Renal pelvis (tissue), 12 donors: ENCODE measurements at places on chromosomes 11 and 22.

- DNase-seq, result peak; percentile 36
These were observed 43.1 kb upstream of the PPARA start for GRCh38 chr22:46107089-46107664.

- no peak for DNase-seq
These were observed 39.1 kb upstream of the GLYAT start for GRCh38 chr11:58770627-58771457.

DNA sequence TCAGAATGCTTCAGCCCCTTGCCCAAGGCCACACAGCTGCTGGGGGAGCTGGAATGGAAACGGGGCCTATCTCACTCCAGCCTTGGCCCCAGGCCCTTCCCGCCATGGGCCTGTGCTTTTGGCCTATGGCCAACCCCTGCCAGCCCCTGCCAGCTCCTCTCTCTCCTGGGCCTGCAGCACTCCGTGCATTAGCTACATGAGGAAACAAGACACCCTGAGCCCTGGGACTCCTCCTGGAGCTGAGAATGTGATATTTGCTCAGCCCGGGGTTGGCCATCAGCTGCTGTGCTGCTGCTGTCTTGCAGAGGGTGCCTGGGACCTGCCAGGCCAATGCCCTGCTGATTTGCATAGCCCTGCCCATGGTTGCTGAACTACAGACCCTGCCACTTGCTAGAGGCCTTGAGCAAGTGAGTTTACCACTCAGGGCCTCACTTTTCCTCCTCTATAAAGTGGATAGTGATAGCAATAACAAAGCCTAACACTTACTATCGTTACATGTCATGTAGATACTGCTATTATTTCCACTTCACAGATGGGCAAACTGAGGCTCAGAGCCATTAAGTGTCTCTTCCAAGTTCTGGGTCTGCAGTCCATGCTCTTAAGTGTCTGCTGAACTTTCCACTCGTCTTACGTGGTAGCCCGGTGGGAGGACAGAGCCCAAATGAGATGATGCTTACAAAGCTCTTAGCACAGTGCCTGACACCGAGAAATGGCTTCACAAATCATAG, 99.6 kb downstream of the KIAA1671 start:
- DNase-seq, result no peak

DNA sequence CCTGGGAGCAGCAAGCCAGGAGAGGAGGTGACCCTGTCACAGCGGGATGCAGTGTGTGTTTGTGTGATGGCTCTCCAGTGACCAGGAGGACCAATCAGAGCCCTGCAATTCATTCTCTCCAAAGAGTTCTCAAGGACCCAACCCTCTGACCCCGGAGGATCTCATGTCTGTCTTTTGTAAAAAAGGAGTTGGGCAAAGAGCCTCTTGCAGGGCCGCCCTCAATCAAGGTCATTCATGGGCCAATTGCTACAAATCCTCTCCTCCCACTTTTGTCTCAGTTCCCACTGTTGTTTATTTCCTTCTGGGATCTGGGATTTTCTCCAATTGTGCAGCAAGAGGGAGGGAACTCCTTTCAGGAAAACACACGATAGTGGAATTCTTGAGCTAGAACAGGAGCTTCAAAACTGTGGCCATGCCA, 4.0 kb downstream of the TECTA start:
- DNase-seq, result peak; percentile 45

- DNase-seq, result no peak
These were observed 149.5 kb downstream of the COMMD9 start for GRCh38 chr11:36139767-36140166.

DNA sequence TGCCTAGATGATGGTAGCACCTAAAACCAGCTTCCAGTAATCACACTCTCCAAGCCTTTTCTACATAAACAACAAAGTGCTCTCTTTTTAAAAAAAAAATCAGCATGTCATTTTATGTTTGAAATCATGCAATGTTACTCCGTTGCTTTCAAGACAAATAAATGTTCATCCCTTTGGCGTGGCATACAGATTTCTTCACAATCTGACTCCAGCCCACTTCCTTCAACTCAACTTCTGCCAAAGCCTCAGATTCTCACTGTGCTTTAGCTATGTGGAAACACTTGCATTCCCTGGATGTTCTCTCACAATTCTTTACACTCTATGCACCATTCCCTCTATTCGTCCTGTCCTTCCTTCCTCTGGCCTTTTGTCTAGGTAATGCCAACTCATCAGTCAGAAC, 206.3 kb upstream of the BLID start:
- no peak for DNase-seq

DNA sequence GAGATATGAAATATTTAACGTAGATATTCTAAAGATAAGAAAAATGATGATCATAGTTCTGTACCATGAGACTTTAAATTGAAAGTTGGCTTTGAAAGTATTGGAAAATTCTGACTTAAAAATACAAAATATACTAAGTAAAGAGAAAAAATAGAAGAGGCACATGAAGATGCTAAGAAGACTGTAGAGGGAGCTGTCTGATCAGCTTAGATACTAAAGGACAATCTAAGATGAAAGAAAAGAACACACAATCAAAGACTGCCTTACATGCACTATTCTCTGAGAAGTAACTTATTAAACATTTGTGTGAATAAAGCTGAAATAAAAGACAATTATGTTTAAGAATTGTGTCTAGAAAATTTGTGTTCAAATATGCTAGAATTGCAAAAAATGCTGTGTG, 55.1 kb downstream of the RBMXL2 start:
- peak; percentile 19 for DNase-seq

- DNase-seq, result no peak
These were observed 51.1 kb upstream of the THY1 start for GRCh38 chr11:119473901-119474681.

- DNase-seq, result no peak
These were observed 852.7 kb downstream of the LRRC4C start for GRCh38 chr11:40606800-40607199.

GRCh38 chr11:130449310-130449990, 1.0 kb downstream of the ADAMTS15 start:
- DNase-seq, result no peak
